ENCODE measurements at places on chromosomes 2 and 18.

DNA sequence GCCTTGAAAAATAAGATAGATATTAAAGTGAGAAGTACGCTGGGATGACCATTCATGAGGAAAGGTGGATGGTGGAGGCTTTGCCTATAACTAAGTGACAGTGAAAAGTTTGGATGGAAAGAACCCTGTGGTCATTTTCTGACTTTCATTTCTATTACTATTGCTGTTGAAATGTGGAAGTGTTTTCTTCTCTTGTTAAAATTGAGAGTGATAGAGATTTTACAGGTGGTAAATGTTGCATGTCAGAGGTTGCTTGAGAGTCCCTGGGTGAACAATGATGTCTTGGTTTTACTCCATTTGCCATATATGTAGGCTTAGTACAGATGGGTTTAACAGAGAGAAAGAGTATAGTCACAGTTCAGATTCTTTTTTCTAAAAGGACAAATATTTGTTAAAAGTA is 18.4 kb downstream of the NCOA1 start:
- no peak for DNase-seq

DNA sequence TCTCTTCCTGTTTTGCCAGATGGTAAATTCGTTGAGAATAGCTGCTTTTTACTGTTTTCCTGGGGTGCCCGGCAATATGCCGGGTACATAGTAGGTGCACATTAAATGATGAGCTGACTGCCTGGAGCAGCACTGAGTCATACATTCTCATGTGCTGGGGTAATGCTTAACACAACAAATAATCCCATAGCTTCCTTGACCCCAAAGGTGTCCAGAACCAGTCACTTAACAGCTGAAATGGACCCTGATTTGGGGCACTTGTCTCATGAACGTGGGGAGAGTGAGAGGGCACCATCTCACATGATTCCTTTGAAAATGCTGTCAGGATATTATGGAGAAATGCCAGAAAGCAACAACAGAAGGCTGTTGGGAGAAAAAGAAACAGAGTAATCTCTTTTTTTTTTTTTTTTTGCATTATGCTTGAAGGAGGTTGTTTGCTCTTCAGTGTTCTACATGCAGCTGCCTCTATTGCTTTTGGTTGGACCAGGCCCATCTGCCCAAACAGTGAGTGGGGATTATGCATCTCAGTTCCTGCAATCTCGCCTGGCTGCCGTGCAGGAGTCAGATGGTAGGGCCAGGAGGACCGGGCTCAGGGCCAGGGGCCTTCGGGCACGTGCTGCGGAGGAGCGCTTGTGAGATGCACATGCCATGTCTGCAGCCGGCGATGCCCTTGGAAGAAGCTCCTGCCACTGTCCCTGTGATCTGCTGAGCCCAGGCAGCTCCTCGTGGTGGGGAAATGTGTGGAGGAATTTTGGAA is 162.1 kb downstream of the SH3RF3 start:
- DNase-seq, result no peak

GRCh38 chr2:224884188-224884587 is 158.1 kb downstream of the DOCK10 start:
- DNase-seq, result peak; percentile 17

DNA sequence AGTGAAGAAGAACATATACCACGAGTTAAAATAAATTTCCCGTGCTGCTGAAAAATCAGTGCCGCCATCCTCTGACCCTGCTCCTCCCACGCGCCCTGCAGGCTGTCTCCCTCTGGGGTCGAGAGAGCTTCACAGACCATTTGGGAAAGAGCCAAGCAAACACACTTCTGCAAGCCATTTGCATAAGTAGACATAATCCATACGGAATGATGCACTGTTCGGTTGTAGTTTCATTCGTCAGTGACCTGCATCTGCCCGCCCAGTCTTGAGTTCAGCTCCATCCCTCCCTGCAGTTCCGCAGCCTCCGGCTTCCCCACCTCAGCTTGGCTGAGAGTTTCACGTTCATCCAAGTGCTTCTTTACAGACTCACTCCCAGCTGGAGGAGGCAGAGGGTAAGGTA is 69.6 kb downstream of the TRAPPC12 start:
- DNase-seq, result no peak

- no peak for DNase-seq
Measured at GRCh38 chr2:84924173-84925106, 19.0 kb downstream of the TMSB10 start.

DNA sequence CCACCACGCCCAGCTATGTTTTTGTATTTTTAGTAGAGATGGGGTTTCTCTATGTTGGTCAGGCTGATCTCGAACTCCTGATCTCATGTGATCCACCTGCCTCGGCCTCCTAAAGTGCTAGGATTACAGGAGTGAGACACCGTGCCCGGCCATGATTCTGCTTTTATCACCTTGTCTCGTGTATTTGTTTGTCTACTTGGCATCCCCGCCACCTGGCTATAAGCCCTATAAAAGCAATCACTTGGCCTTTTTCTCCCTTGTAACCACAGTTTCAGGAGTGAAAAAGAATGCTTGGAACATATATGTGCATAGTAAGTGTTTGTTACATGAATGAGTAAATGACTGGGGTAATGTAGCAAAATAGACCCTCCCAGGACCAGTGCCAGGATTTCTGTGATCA is 77.5 kb upstream of the PAPOLG start:
- no peak for DNase-seq

- DNase-seq, result no peak
Measured at GRCh38 chr2:224069172-224069571, 30.1 kb upstream of the SERPINE2 start.

DNA sequence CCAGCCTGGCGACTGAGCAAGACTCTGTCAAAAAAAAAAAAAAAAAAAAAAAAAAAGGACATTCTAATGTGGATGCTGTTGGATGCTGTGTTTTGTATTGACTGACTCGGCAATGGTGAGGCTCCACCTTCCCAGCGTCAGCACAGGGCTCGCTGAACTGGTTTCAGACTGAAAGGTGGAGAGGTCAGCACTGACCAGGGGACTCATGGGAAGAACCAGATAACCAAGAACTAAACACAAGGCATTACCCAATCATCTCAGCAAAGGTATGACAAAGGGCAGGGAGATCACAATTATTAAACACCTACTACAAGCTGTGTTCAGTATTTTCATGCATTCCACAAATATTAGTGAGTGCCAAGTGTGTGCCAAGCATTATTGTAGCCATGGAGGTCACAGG is 103.2 kb downstream of the LRATD1 start:
- DNase-seq, result no peak

DNA sequence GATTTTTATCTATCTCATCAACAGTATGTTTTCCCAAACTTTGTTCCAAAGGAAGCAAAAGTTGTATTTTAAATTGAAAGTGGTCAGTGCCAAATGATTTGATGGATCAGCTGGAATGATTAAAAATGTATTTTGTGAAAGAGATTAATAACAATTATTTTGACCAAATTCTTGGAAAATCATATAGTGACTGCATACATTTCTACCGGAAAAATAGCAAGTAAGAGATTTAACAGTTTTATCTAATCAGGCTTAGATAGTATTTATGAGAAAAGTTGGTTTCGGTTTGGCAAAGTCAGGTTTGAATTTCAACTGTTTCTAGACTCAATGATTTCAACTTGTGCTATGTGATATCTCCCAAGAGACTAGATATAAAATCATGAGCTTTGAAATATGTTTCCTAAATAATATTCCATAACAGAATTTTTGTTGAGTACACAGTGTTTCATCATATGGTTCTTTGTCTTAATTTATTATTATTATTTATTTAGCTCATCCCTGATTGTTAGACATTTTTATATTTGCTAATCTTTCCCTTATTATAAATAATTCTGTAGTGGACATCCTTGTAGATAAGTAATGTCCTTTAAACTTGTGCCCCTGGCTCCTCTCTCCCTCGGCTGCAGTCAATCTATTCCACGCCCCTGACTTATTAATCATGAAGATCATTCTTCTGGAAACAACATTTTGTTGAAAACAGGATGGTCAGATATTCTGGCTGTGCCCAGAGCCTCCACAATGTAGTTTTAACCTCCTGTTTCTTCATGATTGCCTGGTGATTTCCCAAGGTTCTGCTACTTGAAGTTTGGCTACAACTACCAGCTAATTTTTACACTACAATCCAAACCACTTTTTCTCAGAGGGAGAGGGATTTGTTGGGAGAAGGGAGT is 520.7 kb upstream of the TCF4 start:
- DNase-seq, result no peak

- no peak for DNase-seq
Measured at GRCh38 chr2:21841341-21841740, 717.6 kb downstream of the TDRD15 start.

- no peak for DNase-seq
Measured at GRCh38 chr2:85795331-85796045, 41.7 kb downstream of the ATOH8 start.

DNA sequence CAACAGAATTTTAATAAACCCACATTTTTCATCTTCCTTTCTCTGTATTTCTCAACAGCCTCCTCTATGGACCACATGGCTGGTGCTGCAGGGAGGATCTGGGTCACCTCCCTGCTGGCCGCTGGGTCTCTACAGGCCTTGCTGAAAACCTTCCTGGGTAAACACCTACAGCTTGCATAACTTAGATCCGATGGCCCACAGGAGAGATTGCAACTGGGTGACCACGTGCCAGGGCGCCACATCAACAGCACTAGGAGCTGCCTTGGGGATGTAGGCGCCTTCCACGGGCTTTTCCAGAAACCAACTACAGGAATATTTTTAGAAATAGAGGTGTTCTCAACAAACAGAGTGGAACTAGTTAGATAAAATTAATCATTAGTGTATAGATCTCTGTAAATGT is 19.4 kb downstream of the TMEM18 start:
- no peak for DNase-seq

GRCh38 chr2:138391946-138392345 is 109.6 kb upstream of the SPOPL start:
- DNase-seq, result no peak

DNA sequence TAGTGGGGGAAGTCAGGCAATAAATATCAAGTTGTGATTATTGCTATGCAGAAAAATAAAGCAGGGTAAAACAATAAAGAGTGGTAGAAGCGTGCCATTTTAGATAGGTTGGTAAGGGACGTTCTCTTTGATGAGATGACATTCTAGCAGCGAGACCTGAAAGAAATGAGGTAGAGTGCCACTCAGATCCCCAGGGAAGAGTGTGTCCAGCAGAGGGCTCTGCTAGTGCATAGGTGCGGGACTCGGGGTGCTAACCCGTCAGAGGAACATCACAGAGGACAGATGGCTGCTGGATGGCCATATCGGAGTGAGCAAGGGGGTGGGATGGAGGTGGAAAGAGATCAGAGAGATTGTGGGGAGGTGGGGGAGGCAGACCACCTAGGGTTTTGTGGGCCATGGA is 16.3 kb upstream of the GTF2A1L start:
- no peak for DNase-seq

- no peak for DNase-seq
Measured at GRCh38 chr2:6525475-6525964, 340.2 kb downstream of the CMPK2 start.

DNA sequence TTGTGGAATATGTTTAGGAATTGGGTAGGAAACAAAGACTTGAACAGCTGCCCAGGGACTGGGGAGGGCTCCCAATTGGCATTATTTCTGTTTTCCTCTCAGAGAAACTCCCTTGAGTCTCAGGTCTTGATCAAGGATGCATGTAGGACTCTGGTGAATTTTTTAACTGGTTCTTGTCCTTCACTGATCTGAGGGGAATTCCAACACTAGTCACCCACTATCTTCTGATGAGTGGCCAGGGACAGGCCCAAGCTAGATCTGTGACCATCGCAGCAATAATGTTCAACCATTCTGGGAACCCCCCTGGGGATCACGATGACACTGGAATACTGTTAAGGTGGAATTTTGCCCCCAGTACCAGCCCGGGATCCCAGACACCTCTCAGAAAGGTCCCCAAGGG is 132.0 kb downstream of the SH3BP4 start:
- no peak for DNase-seq

DNA sequence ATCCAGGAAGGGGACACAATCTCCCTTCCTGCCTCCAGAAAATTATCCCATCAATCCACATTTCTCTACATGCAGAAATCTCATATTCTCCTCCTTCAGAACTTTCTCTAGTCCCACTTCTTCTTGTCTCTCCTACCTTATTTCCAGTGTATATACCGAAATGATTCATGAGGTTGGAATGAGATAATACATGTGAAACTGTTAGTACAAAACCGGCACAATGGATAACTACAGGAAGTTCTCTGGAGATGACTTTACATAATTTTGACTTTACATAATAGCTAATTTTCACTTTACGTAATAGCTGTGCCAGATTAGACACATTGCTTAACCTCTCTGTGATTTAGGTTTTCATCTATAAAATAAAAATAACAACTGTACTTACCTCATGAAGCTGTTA is 801.3 kb downstream of the ERBB4 start:
- DNase-seq, result no peak

DNA sequence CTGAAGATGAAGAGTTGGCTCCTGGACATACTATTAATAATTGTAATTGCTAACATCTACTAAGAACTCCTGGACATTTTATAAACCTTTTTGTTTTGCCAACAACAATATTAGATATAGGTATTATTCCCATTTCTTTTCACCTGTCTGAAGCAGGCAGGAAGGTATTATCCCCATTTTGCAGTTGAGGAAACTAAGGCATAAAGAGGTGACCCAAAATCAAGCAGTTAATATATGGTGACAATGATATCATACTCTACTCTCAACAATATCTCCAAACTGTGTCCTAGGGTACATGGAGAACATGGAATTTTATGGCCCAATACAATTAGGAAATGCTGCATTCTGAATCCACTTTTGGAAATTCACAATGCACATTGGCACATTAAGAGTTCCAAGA is 1.8 kb upstream of the NMI start:
- no peak for DNase-seq

DNA sequence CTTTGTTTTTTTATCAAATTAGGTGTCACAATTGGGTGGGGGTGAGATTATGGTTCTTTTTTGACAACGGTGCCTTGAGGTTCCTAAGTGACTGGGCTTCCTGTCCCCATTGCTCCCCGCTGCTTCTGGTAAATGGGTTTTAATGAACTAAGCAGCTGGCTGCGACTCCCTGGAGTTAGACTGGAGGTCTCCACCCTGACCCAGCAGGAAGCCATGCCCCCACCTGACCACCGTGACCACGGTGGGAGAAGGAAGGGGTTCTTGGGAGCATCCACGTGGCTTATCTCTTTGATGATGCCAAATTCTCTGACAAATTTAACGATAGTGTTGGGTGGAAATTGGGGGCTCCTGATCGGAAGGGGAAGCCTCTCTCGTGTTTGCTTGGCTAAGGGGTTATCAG is 12.2 kb downstream of the CNDP2 start:
- no peak for DNase-seq

DNA sequence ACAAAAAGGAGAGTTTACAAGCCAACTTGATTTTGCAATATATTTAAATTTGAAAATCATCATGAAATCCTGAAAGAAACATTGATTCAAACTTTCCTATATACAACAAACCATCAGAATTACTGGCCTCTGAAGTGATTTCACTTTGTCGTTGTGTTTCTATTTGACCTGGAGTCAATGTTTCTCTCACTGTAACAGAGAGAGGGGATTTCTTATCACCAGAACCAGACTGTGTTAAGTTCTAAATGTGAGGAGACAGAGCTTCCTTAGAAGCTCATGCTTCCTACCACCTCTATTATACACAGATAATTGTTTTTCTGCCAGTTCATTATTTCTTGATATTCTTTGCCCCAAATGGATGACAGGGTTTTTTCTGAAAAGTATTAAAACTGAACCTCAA is 245.0 kb upstream of the RND3 start:
- DNase-seq, result no peak
